Kidney epithelial cell (primary cell): ENCODE measurements at places on chromosomes 2 and 18.

DNA sequence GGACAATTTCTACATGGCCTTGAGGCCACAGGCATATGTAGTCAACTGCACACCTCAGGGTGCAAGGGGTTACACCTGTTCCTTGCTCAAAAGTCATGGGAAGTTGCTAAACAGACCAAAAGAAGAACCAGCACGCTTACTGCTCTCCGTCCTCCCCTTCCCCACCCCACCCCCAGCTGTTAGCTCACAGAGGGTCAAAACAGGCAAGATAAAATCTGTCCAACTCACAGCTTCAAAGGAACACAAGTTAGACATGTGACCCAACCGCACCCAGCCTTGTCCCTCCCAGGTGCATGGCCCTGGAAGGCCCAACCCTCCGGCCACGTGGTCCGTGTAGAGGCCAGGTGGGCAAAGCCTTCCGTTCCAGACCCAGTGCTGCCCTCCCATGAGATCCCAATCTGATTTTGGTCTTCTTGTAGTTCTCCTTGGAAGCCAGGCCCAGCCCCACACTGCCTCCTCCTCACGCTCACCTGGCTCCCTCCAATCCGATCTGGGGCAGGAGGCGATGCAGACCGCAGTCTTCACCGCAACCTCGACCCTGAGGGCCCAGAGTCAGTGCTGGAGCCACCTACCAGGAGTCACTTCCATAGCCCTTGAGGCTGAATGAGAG, 14.5 kb upstream of the ASPRV1 start:
- no peak for DNase-seq

DNA sequence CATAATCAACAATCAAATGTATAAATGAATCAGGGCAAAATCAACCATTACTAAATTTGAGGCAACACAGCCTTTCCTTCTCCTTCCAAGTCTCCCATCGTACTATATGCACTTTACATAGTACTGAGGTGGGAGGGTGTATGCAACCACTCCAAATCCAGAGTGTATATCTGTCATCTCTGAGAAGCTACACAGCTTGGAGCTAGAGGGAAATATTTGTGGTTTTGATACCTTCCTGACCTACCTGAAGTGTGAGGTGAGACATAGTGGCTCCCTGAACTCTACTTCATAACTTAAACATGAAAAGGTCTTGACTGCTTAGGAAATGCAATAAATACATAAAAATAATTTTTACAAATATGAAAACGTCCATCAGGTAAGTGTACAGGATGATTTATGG, 30.1 kb upstream of the SLC40A1 start:
- DNase-seq = no peak

- DNase-seq = no peak
Measured at GRCh38 chr18:45248240-45248903, 366.9 kb upstream of the SLC14A2 start.

DNA sequence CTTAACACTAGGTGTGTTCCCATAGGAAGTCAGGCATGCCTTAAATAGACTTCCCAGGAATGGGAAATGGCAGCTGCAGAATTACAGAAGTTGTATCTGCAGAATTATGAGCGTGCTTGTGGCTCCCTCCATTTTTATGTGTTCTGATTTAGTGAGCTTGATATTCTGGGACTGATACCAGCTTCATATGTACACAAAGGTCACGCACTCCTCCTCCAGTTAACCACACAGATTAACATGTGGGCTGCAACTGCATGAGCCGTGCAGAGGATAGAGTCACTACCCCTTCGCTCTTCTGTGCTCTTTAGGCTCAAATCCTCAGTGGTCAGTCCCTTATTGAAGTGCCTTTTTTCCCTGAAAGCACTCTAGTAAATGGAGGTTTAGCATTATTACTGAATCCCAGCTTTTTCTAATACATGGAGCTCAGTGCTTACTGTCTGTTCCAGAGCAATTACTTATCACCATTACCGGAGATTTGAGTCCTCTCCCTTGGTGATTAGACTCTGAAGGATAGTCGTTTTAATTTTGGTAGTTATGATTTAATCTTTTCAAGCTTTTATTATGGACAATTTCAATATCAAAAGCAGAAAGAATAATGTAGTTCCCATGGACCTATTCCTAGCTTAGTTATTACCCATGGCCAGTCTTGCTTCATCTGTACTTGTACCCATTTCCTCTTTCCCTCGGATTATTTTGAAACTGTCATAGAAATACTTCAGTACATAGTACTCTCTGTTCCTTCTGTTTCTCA, 238.3 kb downstream of the PRKCE start:
- DNase-seq = no peak

DNA sequence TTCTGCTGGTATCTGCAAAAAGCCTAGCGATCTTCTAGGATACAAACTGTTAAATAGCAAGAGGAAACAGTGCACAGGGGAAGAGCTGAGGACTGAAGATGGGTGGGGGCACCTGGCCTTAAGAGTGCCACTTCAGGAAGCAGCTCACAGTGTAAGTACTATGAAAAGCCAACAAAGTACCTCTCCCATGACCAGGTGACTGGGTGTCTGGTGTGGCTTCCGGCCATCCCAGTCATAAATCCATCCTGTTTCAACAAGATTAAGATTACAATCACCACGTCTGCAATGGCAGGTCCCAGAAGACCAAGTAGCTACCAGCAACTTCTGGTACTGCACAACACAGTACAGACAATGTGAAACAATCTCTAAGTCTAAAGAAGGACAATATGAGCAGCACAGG, 15.9 kb downstream of the ERFE start:
- no peak for DNase-seq

DNA sequence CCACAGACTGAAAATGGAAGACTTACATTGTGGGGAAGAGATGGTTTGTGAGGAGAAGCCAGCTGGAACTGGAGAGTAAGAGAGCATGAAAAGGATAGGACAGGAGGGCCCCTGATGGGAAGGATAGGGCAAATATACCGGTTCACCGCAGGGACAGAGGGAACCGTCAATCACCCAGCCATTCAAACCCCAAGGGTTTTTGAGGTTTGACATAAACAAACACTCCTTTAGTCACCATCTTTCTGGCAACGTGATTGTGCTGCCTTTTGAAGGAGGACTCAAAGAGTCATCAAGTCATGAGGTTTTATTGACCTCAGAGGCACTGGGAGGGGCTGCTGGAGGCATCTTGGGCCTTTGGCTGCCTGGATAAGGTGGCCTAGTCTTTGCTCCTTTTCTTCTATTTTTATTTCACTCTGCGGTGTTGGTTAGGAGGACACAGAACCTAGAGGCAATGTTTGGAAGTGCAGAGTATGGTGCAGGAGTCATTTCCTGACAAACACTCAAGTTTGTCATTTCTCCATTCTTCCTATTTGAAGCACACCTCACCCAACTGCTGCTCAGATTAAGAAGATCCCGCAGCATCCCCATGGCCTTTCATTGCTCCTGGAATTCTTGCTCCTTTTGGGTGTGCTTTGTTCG, 487.3 kb upstream of the SPRED2 start:
- no peak for DNase-seq

- no peak for DNase-seq
Measured at GRCh38 chr2:180905002-180905401, 75.4 kb upstream of the UBE2E3 start.

GRCh38 chr2:77192811-77193289, 329.3 kb downstream of the LRRTM4 start:
- DNase-seq = no peak

DNA sequence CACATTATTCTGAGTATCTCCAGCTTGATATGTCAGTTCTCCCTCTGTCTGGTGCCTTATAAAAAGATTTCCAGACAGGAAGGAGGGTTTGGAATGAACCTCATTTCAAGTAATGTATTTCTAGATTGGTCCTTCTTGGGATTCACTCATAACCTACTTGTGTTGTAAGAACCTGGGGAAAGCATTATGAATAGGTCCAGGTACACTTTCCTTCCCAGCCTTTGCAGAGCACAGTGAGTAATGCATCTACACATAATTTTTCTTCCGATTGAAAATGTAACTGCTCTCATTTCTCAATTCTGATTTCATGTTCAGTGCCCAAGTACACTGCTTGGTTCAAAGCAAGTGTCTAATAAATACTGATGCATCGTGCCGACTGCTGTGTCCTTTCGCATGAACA, 25.0 kb upstream of the ACAA2 start:
- no peak for DNase-seq

- DNase-seq = no peak
Measured at GRCh38 chr2:174169372-174169771, 79.0 kb downstream of the OLA1 start.

- DNase-seq = no peak
Measured at GRCh38 chr2:170461889-170462288, 253.2 kb upstream of the SP5 start.

GRCh38 chr2:136110526-136110925, 7.4 kb downstream of the CXCR4 start:
- no peak for DNase-seq

GRCh38 chr2:22748909-22749308, 636.1 kb upstream of the KLHL29 start:
- no peak for DNase-seq

GRCh38 chr2:216107760-216108159, 1.4 kb upstream of the XRCC5 start:
- no peak for DNase-seq

GRCh38 chr2:217623281-217623912, 379.4 kb downstream of the TNS1 start:
- no peak for DNase-seq

- DNase-seq = peak; percentile 88
Measured at GRCh38 chr18:50099725-50100407, 95.1 kb downstream of the MYO5B start.

DNA sequence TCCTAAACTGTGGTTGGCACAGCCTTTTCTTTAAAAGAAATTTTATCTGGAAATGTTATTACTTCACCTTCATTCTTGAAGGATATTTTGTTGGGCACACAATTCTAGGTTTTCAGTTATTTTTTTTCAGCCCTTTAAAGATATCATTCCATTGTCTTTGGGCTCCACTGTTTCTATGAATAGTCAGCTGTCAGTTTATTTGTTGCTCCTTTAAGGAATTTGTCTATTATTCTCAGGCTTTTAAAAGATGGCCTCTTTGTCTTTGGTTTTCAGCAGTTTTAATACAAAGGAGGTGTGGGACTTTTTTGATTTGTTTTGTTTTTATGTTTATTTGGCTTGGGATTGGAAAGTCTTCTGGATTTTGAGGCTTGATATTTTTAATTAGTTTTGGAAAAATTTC, 61.8 kb downstream of the VAPA start:
- no peak for DNase-seq
